ENCODE measurements at places on chromosomes 12 and 14. TPM values are rescaled to one million over a fixed set of nuclear protein-coding genes. Genes with fewer than 3 reads are reported as not detected.

GRCh38 chr12:7160183-7160582 lies 29.3 kb upstream of the PEX5 start:
- H3K4me1 ChIP-seq: peaks cover 30% of the 10 kb centered on the region
- peaks cover 10% of the 10 kb centered on the region for H3K27me3 ChIP-seq
- H3K4me3 ChIP-seq: no peak overlapping the region

Gene FOXN4
- total RNA-seq: not detected

DNA sequence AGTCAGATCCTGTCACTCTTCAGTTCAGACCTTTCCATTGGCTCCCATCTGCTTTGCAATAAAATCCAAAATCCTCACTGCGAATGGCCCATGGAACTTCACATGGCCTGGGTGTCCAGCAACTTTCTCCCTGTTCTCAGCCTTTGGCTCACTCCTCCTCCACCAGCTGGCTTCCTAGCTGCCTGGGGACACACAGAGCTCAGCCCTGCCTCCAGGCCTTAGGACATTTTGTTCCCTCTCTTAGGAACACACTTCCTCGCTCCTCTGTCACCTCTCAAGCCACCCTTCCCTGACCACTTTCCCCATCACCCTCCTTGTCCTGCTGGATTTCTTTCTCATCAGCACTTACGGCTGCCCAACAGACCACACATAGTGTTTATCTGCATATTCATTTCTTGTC lies 419.6 kb downstream of the MED13L start:
- DNase-seq: no peak
- H3K27me3 ChIP-seq: no peaks in the 10 kb centered on the region
- H3K36me3 ChIP-seq: no peaks in the 10 kb centered on the region
- no peak overlapping the region for H3K27ac ChIP-seq
- no peaks in the 10 kb centered on the region for H3K4me1 ChIP-seq

- H3K27me3 ChIP-seq: no peaks in the 10 kb centered on the region
- H3K27ac ChIP-seq: no peak overlapping the region
- H3K36me3 ChIP-seq: no peaks in the 10 kb centered on the region
- no peak for DNase-seq
These were observed 10.9 kb downstream of the PLEKHD1 start for GRCh38 chr14:69495341-69495921.
